Liver (tissue), 10 donors: ENCODE measurements at places on chromosomes 7 and 10.
A peak's percentile ranks its signal among the peaks of the same experiment; 100 is the strongest.

DNA sequence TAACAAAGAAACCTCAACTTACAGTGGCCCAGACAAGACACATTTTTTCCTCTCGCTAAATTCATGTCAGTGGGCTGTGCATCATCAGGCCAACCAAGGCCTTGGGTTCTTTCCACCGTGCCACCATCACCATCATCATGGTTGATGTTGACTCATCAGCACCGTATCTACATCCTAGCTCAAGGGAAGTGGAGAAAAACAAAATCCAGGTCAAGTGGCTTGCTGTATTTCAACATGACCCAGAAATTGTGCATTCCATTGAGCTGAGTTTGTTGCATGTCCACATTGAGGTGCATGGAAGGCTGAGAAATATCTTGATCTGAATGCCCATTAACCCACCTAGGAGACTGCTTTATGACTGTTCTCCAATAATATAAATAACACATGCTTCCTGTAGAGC is 312.4 kb upstream of the CDC14C start:
- no peak for DNase-seq

- no peak for DNase-seq
These were observed 1205.3 kb downstream of the REEP3 start for GRCh38 chr10:64726466-64726865.

GRCh38 chr7:132440151-132440550 is 136.1 kb downstream of the PLXNA4 start:
- no peak for DNase-seq

DNA sequence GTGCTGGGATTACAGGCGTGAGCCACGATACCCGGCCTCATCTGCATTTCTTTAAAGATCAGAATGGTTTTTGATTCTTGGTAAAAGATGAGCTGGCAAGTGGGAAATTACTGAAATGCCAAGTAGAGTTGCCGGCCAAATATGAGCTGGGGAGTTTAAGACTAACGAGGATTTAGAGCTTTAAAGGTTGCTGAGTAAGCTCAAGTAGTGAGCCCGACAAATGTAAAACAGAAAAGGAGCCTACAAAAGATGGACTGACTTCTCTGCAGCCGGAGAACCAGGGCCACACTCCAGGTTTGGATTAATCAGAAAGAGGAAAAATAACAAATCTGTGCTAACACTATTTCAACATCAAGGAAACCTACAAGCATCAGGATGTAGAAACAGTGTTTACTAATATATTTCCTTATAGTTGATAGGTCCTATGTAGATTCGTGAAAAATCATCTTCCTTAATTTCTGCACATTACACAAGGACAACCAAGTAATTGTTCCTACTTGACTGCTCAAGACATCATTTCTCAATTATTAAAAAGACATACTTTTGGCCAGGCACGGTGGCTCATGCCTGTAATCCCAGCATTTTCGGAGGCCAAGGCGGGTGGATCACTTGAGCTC is 49.6 kb downstream of the MPP7 start:
- DNase-seq = no peak

DNA sequence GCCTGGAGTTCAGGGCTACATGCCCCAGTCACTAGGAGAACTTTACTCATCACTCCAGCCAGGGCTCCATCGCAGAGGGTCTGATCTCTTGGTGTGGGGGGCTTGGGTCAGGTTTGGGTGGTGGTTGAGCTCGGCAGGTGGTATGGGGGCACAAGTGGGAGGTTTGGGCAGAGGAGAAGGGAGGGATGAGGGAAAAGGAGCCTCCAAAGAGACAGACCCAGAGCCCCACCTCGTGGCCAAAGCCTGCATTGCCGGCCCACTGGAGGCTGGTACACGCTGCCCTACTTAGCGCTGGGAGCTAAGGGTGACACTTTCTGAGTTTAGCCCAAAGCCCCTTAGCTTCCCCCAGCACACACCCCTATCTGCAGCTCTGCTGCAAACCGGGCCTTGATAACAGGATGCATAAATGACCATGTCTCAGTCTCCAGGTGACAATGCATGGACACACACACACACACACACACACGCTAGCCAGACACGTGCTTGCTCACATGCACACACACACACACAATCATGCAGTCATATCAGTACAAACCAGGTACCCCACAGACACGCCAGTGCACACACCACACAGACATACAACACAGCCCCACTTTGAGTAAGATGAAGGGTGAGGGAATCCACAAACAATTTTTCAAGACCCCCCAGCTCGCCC is 14.7 kb downstream of the LZTS2 start:
- DNase-seq = peak; percentile 90

GRCh38 chr10:21019436-21019835 is 122.3 kb upstream of the NEBL start:
- DNase-seq = no peak

- no peak for DNase-seq
These were observed 169.4 kb downstream of the LRMDA start for GRCh38 chr10:75600833-75601232.

DNA sequence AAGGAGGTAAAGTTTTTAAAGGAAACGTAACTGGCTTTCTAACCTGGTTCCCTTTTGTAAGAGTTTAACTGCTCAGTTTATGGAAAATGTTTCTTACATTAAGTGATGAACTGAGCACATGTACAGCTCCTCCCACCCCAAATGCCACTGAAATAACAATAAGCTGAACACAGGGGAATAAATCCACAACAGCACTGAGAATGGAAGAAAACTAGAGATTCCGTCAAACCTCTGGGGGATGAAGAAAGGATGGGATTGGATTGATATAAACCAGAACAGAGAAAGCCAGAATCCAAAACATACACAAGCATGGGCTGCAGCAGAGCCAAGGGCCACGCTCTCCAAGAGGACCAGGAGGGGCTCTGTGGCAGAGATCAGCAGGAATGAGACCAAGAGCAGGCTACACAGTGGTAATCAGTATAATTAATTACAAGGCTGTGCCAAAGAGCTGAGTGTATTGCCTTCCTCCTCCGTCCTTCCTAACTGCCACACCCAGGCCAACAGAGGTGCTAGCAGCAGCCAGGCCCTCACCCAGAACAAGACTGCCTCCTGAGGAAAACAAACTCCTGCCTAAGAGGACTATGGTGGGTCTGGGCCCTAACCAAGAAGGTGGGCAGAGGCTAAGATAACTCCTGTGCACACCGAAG is 73.9 kb downstream of the KIAA1549 start:
- DNase-seq = no peak

DNA sequence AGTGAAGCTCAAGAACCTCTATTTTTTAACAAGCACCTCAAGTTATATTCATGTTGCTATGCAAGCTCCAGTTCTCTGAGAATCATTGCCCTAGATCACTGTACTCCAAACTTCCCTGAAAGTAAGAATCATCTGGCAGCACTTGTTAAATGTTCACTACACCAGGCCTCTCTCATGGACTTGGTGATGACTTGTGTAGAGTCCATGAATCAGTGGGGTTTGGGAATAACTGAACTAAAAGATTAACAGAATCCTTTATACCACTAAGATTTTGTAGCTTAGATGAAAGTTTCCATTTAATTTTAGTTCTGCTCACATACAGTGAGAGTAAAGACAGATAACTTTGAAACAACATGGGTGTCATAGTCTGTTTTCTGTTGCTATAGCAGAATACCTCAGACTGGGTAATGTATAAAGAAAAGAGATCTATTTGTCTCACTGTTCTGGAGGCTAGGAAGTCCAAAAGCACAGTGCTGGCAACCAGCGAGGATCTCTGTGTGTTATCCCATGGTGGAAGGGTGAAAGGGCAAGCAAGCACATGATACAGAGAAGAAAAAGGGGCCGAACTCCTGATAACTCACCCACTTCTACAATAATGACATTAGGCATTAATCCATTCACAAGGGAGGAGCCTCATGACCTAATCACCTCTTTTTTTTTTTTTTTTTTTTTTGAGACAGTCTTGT is 27.9 kb upstream of the AOAH start:
- DNase-seq = no peak

- no peak for DNase-seq
These were observed 11.8 kb upstream of the MAP3K8 start for GRCh38 chr10:30422151-30422695.

DNA sequence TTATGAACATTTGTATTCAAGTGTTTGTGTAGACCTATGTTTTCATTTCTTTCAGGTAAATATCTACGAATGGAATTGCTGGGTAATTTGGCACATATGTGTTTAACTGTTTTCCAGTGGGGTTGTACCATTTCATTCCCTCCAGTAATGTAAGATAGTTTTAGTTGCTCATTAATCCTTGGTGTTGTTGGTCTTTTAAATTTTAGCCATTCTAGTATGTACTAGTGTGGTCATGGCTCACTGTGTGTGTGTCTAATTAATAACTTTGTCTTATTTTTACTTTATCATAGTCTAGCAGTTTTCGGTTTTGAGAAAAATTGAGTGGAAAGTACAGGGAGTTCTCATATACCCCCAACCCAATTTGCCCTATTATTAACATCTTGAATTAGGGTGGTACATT is 278.8 kb downstream of the CAMK1D start:
- no peak for DNase-seq

DNA sequence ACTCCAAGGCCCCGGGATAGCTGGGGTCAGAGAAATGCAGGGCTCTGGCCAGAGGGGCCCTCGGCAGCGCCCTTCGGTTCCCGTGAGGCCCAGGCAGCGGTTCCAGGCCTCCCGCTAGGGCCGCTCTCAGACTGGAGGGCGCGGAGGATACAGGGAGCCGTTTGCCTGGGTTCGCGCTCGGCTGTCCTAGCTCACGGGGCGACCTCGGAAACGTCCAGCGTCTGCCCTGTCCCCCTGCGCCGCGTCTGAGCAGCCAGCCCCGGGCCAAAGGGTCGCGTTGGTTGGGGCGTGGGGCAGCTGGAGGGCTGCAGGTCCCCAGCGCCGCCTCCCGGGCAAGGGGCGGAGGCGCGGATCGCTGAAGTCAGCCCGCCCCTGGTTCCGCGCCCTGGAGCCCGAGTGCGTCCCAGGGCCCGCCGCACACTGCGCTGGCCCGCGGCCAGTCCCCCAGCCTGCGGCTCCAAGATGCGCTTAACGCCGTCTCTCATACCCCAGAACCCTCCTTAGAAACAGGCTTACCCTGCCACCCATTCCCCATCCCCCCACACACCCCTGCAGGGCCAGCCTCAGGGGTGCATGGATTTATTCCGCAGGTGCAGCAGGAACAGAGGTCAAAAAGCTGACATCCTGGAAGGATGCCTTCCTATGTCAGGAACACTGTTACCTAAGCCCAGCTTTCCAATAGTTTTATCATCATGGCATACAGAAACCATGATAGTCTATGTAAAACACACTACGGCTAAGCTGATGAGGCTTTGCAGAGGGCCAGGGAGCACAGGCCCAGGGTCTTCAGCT is 22.1 kb upstream of the OPN4 start:
- peak; percentile 68 for DNase-seq

DNA sequence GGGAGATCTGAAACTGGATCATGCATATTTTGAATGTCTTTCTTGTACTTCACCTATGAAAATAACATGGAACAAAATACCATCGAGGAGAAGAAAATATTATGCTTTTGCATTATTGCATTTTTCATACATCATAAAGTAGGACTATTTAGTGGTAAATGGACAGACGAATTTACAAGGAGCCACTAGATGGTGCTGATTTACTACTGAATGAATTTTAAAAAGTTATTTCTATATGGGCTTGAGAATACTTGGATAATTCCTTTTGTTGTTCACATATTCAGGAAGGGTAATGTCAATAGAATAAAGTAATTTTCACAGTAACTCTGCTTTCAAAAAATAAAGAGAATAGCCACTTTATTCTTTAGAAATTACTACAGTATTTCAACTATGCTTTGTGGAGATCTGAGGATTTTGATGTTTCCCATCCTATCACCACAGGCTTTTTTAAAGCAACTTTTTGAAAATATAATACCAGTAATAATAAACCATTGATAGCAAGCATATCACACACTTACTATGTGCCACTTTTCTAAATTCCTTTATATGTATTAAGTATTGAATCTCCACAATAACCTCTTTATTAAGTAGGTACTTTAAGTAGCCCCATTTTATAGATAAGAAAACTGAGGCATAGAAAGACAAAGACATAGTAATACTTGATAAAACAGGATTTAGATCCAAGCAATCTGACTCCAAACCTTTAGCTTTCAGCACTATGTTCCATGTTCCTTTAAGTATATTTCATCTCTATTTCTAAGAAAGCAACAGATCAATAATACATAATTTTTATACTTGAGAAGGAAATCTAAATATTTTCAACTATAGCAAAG is 38.6 kb downstream of the NEBL start:
- DNase-seq = no peak

DNA sequence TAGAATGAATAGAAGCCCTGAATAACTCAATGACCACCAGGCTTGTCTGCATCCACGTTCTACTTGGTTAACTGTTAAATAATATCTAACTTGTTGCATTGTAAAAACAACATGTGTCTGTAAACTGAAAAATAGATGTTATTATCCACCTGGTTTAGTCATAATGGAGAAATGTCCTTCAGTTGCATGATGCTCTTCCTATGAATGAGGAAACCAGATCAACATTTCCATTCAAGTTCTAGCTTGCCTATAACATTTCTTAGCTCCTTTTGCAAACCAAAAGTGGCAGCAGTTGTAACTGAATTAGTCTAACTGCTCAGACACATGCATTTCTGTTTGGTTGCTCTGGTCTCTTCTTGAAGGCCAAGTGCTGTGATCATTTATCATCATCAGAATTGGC is 62.9 kb upstream of the BET1 start:
- no peak for DNase-seq

DNA sequence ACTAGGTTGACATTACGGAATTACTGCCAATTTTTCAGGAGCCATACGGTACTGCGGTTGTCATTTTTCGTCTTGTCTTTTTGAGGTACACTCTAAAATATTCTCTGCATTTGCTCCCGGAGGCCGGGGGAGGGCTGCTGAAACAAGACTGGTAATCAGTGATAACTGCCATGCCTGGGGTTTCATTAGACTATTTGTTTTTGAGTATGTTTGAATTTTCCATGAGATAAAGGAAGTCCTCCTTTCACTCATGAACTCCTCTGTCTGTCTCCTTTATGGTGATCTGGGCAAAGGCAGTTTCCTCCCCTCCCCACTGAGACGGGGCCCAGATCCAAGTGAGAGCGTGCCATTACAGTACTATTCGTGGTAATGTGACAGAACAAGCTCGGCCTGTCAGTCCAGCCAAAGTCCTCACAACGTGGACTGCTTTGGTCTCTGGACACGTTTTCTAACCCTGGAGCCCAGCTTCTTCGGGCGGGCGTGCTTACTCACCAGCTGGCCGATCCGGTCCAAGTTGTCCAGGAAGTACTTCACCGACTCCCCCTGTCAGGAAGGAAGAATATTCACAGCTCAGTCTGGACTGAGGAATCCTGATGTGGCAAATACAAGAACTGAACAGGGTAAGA is 45.1 kb downstream of the AMZ1 start:
- peak; percentile 41 for DNase-seq

GRCh38 chr7:118104812-118105441 is 79.0 kb upstream of the LSM8 start:
- DNase-seq = no peak

GRCh38 chr10:74213571-74214162 is 62.6 kb downstream of the ADK start:
- no peak for DNase-seq

- no peak for DNase-seq
These were observed 23.8 kb downstream of the CROT start for GRCh38 chr7:87369216-87369615.

DNA sequence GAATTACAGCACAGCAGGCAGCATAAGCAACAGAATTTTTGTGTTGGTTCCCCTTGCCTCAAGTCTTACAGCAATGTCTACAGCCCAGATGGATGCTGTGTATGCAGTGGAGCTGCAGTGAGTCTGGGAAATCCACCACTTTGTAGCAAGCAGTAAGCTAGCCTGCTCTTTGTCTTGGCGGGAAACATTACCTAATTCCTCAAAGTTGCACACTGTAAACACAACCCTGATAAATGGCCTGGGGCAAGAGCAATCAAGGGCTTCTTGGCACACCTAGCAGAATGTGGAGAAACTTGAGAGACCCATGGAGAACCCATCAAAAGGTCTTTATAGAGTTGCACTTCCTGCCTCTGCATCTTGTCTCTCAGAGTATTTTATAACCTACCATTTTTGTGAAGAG is 102.0 kb upstream of the FOXP2 start:
- no peak for DNase-seq
